ENCODE measurements at places on chromosomes 16 and 17.
A peak's percentile ranks its signal among the peaks of the same experiment; 100 is the strongest.

DNA sequence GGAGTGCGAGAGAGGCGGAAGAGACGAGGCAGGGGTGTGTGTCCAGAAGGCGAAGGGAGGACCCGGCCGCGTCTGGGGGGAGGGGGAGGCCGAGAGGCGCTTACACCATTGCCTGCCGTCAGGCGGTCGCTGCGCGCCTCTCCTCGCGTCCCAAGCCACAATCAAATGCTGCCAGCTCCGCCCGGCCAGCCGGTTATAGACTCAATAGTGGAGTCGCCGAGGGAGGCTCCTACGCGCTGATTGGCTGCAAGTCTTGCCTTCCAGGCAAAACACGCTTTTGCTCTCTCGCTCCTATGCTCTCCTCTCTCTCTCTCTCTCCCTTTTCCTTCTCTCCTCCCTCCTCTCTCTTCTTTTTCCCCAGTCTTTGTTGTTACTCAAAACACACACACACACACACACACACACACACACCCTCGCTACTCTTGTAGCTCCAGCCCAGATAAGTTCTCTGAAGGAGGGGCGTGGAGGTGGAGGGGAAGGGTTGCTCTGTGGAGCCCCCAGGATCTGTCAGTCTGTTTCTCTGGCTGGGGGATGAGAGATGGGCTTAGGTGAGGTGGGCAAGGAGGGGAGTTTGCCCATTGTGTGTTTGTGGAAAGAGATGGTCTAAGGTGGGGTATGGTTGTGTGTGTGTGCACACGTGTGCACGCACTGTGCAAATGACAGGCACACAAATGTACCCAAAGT lies at the start of gene DLX3:
TSS of gene DLX3 (minus strand) at position 170 of the 684 bp plus-strand sequence. CDS start 226 bp downstream, outside the sequence.
- DNase-seq: peak; percentile 72

- DNase-seq: no peak
Observed at GRCh38 chr16:4101421-4102219, 14.6 kb downstream of the ADCY9 start.

DNA sequence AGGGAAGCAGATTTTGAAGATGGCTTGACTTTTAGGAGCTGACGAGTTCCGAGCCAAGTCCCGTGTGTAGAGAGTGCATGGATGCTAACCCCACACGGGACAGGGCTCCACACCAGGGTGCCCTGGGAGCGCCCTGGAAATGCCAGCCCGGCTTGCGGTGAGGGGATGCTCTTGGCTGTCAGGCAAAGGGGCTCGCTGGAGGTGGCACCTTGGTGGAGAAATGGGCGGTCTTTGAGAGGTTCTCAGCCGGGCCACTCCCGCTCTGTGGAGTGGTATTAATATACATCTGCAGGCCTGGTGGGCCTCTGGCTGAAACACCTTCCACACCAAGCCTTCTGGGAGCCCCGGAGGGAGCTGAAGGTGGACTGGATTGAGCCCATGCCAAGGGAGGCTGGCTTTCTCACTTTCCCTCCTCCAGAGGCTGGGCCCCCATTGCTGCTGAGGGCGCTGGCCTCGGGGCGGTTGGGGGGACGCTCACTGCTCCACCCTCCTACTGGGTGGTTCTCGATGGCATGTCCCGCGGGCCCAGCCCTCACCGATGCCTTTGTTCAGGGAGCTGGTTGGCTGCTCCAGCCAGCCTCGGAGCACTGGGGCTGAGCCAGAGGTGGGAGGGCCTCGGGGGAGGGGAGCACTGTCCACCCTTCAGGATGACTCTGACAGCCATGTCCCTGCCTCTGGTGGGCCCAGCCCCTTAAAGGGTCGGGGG lies 210.3 kb downstream of the NTN1 start:
- no peak for DNase-seq

DNA sequence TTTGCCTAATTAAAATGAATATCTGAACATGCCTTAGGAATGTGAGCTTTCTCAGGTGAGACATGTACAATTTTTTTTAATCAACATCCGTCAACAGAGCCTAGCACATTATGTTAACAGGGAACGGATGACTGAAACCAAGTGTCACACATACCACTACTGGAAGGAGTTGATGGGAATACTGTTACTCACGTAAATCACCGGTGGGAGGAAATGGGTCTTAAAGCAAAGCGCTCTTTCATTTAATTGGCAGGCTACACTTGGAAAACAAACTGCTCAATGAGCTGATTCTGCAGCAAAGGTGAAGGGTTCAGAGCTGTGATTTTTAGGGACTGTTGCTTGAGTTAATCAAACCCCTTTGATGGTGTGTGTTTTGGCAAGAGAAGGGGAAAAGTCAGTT lies 4.8 kb downstream of the CPPED1 start:
- DNase-seq: no peak

- DNase-seq: no peak
Observed at GRCh38 chr17:82647593-82648164, 565 bp downstream of the WDR45B start.

GRCh38 chr17:77301694-77302266 lies 161.0 kb downstream of the SEC14L1 start:
- DNase-seq: no peak

DNA sequence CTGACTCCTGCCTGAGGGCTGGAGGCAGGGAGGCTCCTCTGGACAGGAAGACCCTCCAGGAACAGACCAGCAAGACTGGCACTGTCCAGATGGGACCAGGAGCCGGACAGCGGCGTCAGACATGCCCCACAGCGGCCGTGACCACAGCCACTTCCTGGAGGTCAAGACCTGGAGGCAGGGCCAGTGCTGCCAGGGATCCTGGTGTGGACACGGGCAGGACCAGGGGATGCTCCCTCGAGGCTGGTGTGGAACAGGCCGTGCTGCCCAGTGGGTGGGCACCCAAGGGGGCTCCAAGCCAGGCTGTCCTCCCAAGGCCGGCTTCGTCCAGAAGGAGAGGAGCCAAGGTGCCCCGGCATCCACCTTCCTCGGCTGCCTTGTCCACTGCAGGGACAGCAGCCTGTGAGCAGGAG lies 4.5 kb upstream of the CCDC57 start:
- DNase-seq: no peak

DNA sequence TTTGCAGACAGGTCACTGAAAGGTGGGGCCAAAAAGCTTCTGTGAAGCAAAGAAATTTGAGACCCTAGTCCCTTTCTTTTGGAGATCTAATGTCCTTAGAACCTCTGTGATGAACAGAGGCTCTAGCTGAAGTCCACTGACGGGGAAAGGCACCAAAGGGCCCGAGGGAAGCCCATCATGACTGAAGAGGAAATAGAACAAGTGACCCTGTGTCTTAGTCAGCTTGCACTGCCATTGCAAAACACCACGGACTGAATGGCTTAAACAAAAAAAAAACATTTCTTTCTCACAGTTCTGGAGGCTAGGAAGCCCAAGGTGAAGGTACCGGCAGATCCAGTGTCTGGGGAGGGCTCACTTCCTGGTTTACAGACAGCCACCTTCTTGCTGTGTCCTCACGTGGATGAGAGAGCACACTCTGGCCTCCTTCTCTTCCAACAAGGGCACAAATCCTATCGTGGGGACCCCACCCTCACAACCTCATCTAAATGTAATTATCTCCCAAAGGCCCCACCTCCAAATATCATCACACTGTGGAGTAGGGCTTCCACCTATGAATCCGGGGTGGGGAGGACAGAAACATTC lies 24.3 kb upstream of the ASGR2 start:
- no peak for DNase-seq

- no peak for DNase-seq
Observed at GRCh38 chr17:72122765-72123529, 2.1 kb downstream of the SOX9 start.

DNA sequence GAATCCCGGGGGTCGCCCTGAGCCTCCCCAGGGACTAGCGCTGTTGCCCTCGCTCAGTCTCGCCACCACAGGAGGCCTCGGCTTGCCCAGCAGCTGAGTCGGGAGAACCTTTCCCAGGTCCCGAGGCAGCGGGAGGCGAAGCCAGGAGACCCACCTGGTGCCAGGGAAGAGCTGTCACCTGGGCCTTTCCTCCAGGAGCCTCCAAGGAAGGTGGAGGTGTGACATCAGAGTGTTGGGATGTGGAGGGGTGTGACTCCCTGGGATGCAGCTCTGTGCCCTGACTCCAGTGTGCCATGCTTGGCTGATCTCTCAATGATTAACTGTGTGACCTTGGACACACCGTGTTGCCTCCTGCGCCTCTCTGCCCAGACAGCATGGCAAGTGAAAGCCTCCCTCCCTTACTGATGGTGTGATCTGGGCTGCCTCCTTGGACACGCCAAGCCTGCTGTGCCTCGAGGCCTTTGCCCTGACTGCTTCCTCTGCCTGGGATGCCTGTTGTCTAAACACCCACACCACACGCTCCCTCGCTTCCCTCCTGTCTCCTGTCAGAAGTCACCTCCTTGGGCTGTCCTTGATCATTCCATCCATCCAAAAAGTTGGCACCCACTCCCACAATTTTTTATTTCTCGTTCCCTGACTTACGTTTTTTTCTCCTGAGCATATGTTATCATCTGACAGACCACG lies 88.0 kb downstream of the CMIP start:
- DNase-seq: no peak

- no peak for DNase-seq
Observed at GRCh38 chr16:17369421-17370222, 101.1 kb downstream of the XYLT1 start.

DNA sequence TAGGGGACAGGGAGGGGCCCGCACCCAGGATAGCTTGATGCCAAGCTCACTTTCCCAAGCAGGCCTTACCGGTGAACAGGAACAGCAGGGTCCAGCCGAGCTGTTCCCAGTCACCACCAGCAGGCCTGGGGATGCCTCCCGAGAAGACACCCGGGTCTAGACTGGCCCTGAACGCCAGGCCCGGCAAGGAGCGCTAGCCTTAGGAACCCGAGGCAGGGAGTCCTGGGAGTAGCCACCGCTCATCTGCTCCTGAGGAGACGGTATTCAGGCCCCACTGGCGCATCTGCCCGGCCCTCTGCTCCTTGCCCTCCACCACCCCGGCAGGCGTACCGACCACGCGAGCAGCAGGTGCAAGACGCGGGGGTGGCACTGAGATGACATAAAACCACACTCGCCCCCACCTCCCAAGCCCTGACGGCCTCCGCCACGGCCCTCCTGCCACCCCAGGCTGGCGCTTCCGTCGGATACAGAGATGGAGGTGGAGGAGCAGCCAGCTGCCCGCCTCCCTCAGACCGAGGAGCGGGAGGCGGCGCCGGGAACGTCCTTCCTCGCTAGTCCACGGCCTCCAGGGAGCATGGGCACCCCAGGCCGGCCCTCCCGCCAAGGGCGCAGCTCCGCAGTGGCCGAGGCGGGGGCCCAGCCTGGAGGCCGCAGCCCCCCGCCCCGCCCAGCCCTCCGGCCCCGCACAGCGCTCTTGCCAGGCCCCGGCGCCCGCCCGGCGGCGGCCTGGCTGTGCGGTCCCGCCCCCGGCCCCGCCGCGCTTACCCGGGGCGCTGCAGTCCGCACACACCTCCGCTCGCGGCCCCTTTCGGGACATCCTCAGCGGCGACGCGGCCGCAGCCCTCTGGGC lies 661 bp downstream of the GIT1 start:
- peak; percentile 18 for DNase-seq

DNA sequence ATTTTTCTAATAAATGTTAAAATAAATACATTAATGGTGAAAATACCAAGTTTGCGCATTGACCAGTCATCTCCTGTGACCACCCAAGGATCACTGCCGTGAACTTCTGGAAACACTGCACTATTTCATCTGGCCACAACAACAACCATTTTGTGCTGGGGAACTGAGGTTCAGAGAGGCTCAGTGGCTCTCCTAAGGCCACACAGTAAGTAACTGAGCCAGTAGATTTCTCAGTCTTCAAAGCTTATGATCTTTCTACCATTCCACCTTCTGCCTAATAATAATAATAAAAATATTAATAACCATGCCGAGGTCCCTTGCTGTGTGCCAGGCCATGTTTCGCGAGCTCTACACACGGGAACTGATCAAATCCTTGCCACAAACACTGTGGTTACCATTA lies 182.0 kb downstream of the IRF8 start:
- DNase-seq: no peak

- DNase-seq: no peak
Observed at GRCh38 chr17:69478916-69479315, 64.4 kb downstream of the MAP2K6 start.

GRCh38 chr16:26688105-26688504 lies 378.6 kb upstream of the C16orf82 start:
- DNase-seq: no peak

DNA sequence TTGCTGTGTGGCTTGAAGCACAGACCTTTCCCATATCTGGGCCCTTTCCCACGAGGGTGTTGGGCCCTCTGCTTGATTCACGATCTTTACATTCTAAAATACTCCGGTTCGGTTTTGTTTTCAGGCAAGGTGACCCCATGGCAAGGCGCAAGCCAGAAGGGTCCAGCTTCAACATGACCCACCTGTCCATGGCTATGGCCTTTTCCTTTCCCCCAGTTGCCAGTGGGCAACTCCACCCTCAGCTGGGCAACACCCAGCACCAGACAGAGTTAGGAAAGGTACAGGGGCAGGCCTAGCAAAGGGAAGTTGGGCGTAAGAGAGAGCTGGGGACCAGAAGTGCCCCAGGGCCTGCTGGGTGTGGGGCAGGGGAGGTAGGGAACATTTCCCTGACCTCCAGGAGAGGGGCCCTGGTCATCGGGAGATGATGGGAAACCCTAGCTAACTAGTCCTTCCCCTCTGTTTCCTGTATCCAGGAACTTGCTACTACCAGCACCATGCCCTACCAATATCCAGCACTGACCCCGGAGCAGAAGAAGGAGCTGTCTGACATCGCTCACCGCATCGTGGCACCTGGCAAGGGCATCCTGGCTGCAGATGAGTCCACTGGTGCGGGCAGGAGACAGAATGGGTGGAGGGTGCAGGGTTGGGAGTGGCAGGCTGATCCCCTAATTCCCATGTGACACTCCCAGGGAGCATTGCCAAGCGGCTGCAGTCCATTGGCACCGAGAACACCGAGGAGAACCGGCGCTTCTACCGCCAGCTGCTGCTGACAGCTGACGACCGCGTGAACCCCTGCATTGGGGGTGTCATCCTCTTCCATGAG lies 1.4 kb downstream of the ALDOA start:
- DNase-seq: no peak

DNA sequence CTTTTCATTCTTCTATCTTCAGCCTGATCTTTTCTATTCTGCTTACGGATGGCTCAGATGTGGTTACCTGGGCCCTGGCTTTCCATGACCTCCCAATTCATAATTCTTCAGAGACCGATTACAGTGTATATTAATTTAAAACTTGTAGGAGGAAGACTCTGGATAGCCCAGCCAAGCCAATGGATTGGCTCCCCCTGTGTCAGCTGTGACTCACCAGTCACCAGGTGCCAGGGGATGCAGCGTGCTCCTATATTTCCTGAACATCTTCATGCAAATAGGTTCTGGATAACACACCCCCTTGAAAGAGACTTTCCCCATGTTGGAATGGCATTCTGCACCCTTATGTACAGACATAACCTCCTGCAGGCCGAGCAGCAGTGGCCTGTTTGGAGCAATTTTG lies 208.3 kb upstream of the WSCD1 start:
- no peak for DNase-seq

GRCh38 chr17:49378311-49378710 lies 16.3 kb upstream of the ZNF652 start:
- no peak for DNase-seq

- DNase-seq: no peak
Observed at GRCh38 chr17:29526322-29526721, 40.5 kb downstream of the ABHD15 start.

- peak; percentile 82 for DNase-seq
Observed at GRCh38 chr16:26649381-26650045, 417.2 kb upstream of the C16orf82 start.

All from NCI-H748 treated with DMSO at 0.1 percent for 48 hours (cell line).